ENCODE measurements at places on chromosomes 2 and 18.

- DNase-seq = no peak
These were observed 9.5 kb upstream of the MALL start for GRCh38 chr2:110124939-110125691.

DNA sequence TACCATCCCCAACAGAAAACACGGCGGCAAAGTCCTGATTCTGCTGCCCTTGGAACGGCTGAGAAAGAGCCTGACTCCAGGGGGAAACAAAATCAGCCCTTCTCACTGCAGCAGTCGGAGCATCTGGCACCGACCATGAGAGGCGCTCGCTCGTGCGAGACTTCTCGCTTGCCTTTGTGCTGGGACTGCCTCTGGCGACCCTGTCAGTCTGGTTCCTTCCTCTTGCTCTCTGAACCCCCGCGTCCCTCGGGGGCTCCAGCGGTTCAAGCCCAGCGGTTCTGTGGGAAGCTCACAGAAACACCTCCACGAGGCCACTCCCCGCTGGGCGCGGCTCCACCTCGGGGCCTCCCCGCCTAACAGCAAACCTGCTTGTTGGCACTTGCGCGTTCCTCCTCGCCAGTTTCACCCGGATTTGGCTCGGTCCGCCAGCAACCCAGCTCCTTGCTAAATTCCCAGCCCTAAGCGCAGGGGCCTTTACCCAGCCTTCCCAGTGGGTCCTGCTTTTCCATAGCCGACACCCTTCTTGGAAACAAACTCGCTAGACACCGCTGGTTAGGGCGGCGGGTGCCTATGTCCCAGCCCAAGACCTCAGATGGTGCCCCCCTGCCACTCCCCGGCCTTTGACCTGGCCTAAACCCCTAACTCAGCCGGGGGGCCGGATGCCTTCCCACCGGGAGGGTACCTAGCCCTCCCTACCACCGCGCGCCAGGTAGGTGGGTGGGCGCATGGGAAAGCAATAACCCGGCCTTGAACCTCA lies 2.2 kb downstream of the RND3 start:
- no peak for DNase-seq

DNA sequence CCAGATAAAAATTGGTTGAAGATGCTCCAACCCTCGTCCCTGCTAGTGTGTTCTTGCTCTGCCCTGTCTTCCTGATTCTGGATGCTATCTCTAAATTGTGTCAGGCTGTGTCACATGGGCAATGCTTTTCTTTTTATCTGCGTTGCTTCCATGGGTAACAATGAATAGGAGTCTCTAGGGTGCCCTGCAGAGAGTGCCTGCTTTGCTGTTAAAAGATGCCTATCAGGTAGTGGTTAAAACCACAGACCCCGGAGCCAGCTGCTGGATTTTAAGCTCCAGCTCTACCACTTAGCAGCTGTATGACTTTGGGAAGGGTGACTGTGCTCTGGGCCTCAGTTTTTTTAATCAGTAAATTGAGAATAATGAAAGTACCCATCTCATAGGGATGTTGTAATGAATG lies 340.3 kb downstream of the PLCL1 start:
- DNase-seq = no peak

- no peak for DNase-seq
These were observed 32.2 kb upstream of the LPIN2 start for GRCh38 chr18:3044931-3045698.

- no peak for DNase-seq
These were observed 6.7 kb upstream of the CHCHD5 start for GRCh38 chr2:112577756-112578155.

GRCh38 chr2:85648619-85649018 lies 19.4 kb downstream of the SFTPB start:
- DNase-seq = no peak

GRCh38 chr2:3830796-3831195 lies 127.4 kb downstream of the DCDC2C start:
- no peak for DNase-seq

- DNase-seq = no peak
These were observed 11.7 kb downstream of the DOK1 start for GRCh38 chr2:74566076-74566753.

- DNase-seq = no peak
These were observed 36.9 kb upstream of the RAB31 start for GRCh38 chr18:9671214-9671613.

All from AG09309 (cell line).